ENCODE measurements at places on chromosomes 1 and 21. TPM values are rescaled to one million over a fixed set of nuclear protein-coding genes. Genes with fewer than 3 reads are reported as not detected.
A peak's percentile ranks its signal among the peaks of the same experiment; 100 is the strongest.

PTGFR gene
- 2.1 TPM for total RNA-seq

GRCh38 chr1:75630004-75630594 lies 19.2 kb upstream of the SLC44A5 start:
- no peak overlapping the region for H3K4me3 ChIP-seq
- H3K27ac ChIP-seq: no peak overlapping the region
- H3K27me3 ChIP-seq: no peaks in the 10 kb centered on the region
- no peak for DNase-seq
- no peaks in the 10 kb centered on the region for H3K4me1 ChIP-seq
- H3K36me3 ChIP-seq: no peaks in the 10 kb centered on the region

DNA sequence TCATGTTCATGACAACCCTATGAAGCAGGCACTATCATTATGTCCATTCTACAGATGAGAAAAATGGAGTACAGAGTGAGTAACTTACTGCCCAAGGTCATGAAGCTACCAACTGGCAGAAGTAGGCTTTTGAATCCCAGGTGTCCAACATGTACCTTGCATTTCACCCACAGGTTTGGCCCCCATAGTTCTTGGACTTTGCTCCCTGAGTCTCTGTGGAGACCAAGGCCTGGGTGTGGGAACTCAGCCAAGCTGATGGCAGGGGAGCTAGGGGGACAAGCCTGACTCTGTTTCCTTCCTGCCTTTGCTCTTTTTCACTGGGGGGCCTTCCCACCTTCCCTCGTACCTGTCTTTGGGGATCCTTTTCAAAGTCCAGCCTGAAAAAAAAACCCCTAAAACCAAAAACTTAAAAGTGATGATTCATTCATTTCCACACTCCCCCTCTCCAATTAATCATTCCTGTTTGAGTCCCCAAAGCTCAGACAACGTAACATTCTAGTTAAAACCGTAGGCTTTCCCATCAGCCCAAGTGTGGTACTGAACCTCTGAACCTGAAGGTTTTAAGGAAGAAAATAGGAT lies 8.5 kb upstream of the TTC22 start:
- no peak for DNase-seq
- H3K27me3 ChIP-seq: no peaks in the 10 kb centered on the region
- no peaks in the 10 kb centered on the region for H3K36me3 ChIP-seq
- H3K4me3 ChIP-seq: no peak overlapping the region

XKR8 gene
- total RNA-seq: 5.8 TPM

DNA sequence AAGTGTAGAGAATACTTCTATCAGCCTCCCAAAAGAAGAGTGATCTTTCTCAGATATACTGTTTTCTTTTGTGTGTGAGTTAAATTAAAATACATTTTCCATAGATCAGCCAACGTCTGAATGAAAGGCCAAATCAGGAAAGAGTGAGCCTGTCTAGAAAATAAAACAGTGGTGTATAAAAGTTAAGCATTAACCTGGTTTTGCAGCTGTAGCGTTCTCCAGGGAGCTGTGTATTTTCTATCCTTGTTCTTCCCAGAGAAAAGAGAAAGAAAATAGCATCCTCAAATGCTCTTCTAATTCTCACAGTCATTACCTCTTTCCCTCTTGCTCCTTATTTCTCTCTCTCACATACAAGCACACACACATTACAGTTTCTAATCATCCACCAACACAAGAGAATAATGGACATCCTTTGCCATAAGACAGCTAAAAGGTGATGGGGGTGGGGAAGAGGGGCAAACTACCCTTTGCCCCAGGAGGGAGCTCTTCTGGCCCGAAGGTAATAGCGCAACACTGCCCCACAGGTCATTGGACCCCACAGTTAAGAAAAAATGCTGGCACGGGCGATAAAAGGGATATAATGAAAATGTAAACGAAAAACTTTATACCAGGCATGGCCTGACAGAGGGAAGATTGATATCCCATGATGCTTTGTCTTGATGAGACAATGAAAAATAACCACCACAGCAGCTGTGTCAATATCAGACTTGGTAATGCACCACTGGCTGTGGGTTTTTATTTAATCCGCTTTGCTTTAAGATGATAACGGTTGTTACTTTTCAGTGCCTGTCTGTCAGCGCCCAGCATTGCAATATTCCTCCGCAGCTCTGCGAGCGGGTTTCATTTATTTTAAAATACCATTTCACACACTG lies 150.3 kb downstream of the NUF2 start:
- no peak overlapping the region for H3K27ac ChIP-seq
- no peaks in the 10 kb centered on the region for H3K36me3 ChIP-seq
- no peaks in the 10 kb centered on the region for H3K4me1 ChIP-seq
- H3K27me3 ChIP-seq: no peaks in the 10 kb centered on the region
- H3K4me3 ChIP-seq: no peak overlapping the region

OR2L3 gene
- total RNA-seq: not detected

OR2T3 gene
- total RNA-seq: not detected

GRCh38 chr1:87812871-87813577 lies 484.3 kb downstream of the LMO4 start:
- H3K27ac ChIP-seq: no peak overlapping the region
- H3K27me3 ChIP-seq: no peaks in the 10 kb centered on the region
- no peaks in the 10 kb centered on the region for H3K36me3 ChIP-seq
- no peaks in the 10 kb centered on the region for H3K4me1 ChIP-seq
- DNase-seq: no peak
- H3K4me3 ChIP-seq: no peak overlapping the region

THEM5 gene
- total RNA-seq: 0.52 TPM

LCE2A gene
- total RNA-seq: not detected

GRCh38 chr1:175498002-175498401 lies 245.4 kb downstream of the TNR start:
- peaks cover 8% of the 10 kb centered on the region for H3K27me3 ChIP-seq
- no peaks in the 10 kb centered on the region for H3K36me3 ChIP-seq
- no peak overlapping the region for H3K4me3 ChIP-seq
- DNase-seq: no peak
- no peak overlapping the region for H3K27ac ChIP-seq

DNA sequence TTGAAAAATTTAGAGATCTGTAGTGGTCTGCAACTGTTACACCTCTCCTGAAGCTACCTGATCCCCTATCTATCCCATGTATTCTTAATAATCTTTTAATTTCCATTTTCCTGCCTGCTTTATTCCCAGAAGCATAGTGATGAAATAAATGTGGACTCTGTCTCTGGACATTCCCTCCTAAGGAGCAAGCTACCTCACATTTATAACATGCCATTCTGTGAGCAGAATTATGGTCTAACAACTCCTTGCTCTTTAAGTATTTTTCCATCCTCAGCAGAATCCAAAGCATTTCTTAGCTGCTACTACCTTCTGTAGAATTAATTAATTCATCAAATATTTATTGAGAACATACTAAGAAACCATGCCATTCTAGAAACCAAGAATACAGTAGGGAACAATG lies 15.1 kb downstream of the CRP start:
- DNase-seq: no peak
- no peak overlapping the region for H3K27ac ChIP-seq
- no peaks in the 10 kb centered on the region for H3K4me1 ChIP-seq
- H3K27me3 ChIP-seq: no peaks in the 10 kb centered on the region

GRCh38 chr1:180530501-180530900 lies 28.1 kb upstream of the ACBD6 start:
- no peak overlapping the region for H3K4me3 ChIP-seq
- no peaks in the 10 kb centered on the region for H3K27me3 ChIP-seq
- H3K27ac ChIP-seq: peak overlapping the region; percentile 86

GRCh38 chr1:209884665-209885117 lies 53.3 kb upstream of the SYT14 start:
- H3K4me3 ChIP-seq: no peak overlapping the region
- H3K27ac ChIP-seq: no peak overlapping the region
- H3K4me1 ChIP-seq: no peaks in the 10 kb centered on the region

SPRR1B gene
- total RNA-seq: not detected

- peak within 1 kb of the TSS; percentile 71 for H3K4me3 ChIP-seq
- H3K36me3 ChIP-seq: peaks cover 4% of the 10 kb centered on the region
- H3K27me3 ChIP-seq: no peaks in the 10 kb centered on the region
- H3K4me1 ChIP-seq: peaks cover 22% of the 10 kb centered on the region
- H3K27ac ChIP-seq: peak within 1 kb of the TSS; percentile 77
These were observed at the start of gene GLMP for GRCh38 chr1:156295391-156295947. GLMP (minus strand) TSS chr1:156295679; CDS start chr1:156295645, 34 bp downstream.

CFHR2 gene
- total RNA-seq: not detected

PAPPA2 gene
- total RNA-seq: 0.09 TPM

DNA sequence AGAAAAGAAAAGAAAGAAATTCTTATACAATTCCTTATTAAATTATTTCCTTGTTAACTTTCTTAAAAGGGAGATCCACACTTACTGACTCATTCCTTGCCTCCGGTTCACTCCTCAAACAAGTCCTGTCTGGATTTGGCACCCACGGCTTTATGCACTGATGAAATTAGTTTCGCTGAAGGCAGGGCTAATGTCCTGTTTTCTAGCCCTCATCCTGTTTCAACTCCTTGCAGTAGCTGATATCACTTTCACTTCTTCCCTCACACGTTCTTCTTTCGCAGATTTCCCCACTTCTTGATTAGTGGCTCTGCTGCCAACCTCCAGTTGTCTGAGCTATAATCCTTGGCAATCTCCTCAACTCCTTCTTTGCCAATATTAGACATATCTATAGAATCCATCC lies 215.2 kb downstream of the URB2 start:
- no peak overlapping the region for H3K27ac ChIP-seq
- H3K4me3 ChIP-seq: no peak overlapping the region
- no peaks in the 10 kb centered on the region for H3K36me3 ChIP-seq
- no peak for DNase-seq
- no peaks in the 10 kb centered on the region for H3K4me1 ChIP-seq

GSTM5 gene
- 2.3 TPM for total RNA-seq

MROH9 gene
- not detected for total RNA-seq

DNA sequence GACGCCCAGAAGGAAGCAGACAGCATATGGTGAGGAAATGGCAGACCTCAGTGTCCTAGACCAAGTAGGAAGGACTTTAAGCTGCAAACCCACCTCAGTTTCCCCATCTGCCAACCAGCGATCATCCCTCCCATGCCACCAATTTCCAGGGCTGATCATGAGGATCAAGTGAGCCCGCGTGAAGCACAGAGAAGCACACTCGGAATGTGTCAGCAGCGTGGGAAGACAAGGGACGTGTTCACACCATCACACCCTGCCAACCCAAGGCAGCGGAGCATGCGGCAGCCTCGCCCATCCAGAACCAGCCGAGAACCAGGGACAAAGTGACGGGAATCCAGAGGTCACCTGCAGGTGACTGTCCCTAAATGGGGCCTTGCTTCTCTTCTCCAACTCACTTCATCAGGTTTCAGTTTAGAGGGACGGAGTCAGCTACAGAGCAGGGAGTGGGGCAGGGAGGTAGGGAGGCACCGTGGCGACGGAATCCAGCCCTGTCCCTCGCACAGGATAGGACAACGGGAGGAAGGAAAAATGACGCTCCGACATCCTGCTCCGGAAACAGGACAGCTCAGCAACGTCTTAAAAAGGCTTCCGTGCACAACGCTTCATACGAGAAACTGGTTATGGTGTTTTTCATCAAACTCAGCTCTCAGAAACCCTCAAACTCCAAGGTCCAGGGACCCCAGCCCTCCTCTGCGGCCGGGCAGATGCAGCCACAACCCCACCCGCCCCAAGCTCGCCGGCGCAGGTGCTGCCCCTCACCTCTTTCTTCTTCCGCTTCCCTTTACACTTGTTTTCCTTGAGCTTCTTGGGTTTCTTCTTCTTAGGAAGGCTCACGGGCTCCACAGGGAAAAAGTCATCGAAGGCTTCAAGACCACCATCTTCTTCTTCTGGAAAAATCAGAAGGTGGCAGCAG lies 12.5 kb downstream of the CHD5 start:
- DNase-seq: no peak
- H3K27me3 ChIP-seq: no peaks in the 10 kb centered on the region

GRCh38 chr1:62706985-62707743 lies 19.0 kb upstream of the DOCK7 start:
- H3K27me3 ChIP-seq: no peaks in the 10 kb centered on the region
- H3K27ac ChIP-seq: no peak overlapping the region
- DNase-seq: no peak
- H3K4me3 ChIP-seq: no peak overlapping the region
- no peaks in the 10 kb centered on the region for H3K36me3 ChIP-seq

DNA sequence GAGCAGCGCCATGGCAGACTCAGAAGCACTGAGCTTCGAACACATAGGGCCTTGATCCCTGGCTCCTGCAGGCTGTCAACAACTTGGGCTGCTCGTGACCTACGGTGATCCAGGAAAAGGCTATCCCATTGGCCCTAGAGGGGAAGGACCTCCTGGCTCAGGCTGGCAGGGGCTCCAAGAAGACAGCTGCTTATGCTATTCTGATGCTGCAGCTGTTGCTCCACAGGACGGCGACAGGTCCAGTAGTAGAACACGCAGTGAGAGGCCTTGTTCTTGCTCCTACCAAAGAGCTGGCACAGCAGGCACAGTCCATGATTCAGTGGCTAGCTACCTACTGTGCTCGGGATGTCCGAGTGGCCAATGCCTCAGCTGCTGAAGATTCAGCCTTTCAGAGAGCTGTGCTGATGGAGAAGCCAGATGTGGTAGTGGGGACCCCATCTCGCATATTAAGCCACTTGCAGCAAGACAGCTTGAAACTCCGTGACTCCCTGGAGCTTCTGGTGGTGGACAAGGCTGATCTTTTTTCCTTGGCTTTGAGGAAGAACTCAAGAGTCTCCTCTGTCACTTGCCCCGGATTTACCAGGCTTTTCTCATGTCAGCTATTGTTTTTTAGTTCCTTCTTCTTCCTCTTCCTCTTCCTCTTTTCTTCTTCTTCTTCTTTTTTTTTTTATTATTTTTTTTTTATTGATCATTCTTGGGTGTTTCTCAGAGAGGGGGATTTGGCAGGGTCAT lies 18.9 kb downstream of the ITLN2 start:
- no peak overlapping the region for H3K27ac ChIP-seq
- H3K36me3 ChIP-seq: no peaks in the 10 kb centered on the region
- DNase-seq: no peak
- no peaks in the 10 kb centered on the region for H3K27me3 ChIP-seq
- H3K4me1 ChIP-seq: no peaks in the 10 kb centered on the region

DNALI1 gene
- 3.0 TPM for total RNA-seq

GRCh38 chr1:12441414-12442105 lies 176.4 kb downstream of the DHRS3 start:
- no peak overlapping the region for H3K27ac ChIP-seq
- H3K4me3 ChIP-seq: no peak overlapping the region
- peaks cover 34% of the 10 kb centered on the region for H3K4me1 ChIP-seq
- DNase-seq: no peak
- no peaks in the 10 kb centered on the region for H3K27me3 ChIP-seq
- peaks cover 42% of the 10 kb centered on the region for H3K36me3 ChIP-seq

DPT gene
- 39.5 TPM for total RNA-seq

DNA sequence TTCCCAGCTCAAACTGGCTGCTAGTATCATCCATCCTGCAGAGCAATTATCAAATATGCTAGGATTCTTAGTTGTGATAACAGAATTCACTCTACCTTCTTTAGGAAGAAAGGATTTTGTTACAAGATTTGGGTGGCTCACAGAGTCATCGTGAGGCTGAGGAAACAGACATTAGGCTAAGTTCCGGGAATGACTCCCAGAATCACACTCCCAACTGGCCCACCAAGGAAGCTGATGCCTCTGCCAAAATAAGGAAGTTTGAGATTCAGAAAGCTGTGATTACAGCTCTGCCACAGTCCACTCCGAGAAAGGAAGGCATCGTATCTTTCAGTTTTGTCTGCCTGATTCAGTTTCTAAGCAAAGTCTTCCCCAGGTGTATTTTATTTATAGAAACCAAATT lies 50.6 kb upstream of the LYPLAL1 start:
- H3K27ac ChIP-seq: no peak overlapping the region
- H3K36me3 ChIP-seq: no peaks in the 10 kb centered on the region
- H3K4me1 ChIP-seq: peaks cover 35% of the 10 kb centered on the region
- H3K4me3 ChIP-seq: no peak overlapping the region
- H3K27me3 ChIP-seq: no peaks in the 10 kb centered on the region

- H3K4me1 ChIP-seq: no peaks in the 10 kb centered on the region
- DNase-seq: no peak
- H3K36me3 ChIP-seq: no peaks in the 10 kb centered on the region
- no peaks in the 10 kb centered on the region for H3K27me3 ChIP-seq
- no peak overlapping the region for H3K4me3 ChIP-seq
These were observed 169.3 kb downstream of the SEC16B start for GRCh38 chr1:177800400-177801088.

GPR37L1 gene
- not detected for total RNA-seq

Data from heart left ventricle (tissue), 16 donors.